ENCODE measurements at places on chromosomes 5 and 9.

GRCh38 chr5:53100606-53101005 lies 9.0 kb downstream of the MOCS2 start:
- no peak for DNase-seq

- no peak for DNase-seq
Measured at GRCh38 chr9:129498451-129499384, 122.2 kb downstream of the C9orf50 start.

- no peak for DNase-seq
Measured at GRCh38 chr9:8468045-8468637, 668.6 kb upstream of the DMAC1 start.

GRCh38 chr9:2180704-2181103 lies 165.6 kb downstream of the SMARCA2 start:
- no peak for DNase-seq

- no peak for DNase-seq
Measured at GRCh38 chr5:59275170-59275509, 618.4 kb downstream of the PDE4D start.

GRCh38 chr5:67003685-67003934 lies 193.0 kb downstream of the CD180 start:
- DNase-seq = no peak

DNA sequence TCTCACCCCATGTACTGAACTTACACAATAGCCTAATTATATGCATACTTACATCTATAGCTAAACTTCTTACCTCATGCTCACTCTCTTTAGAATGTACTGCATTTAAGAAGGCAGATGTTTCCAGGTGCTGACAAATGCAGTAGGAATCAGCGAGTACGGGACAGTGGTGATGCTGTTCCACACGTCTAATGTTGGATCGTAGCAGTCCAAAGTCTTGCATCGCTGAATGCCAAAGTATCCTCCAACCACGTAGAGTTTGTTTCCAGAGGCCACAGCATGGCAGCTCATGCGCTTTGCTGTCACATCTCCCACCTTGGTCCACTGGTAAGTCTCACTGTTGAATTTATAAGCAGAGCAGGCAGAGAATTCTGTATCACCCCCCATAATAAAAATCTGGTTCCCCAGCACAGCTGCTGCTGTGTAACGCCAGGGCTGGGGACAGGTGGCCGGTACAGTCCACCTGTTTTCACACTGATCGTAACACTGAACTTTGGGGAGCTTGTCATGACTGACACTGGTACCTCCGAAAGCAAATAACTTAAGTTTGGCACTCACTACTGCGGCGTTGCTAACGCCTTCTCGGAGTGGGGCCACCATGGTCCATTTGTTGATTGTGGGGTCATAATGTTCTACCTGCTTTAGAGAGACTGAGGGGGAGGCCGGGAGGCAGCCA lies 5.8 kb downstream of the ENC1 start:
- DNase-seq = no peak

- no peak for DNase-seq
Measured at GRCh38 chr5:1526681-1527131, 2.9 kb upstream of the LPCAT1 start.

DNA sequence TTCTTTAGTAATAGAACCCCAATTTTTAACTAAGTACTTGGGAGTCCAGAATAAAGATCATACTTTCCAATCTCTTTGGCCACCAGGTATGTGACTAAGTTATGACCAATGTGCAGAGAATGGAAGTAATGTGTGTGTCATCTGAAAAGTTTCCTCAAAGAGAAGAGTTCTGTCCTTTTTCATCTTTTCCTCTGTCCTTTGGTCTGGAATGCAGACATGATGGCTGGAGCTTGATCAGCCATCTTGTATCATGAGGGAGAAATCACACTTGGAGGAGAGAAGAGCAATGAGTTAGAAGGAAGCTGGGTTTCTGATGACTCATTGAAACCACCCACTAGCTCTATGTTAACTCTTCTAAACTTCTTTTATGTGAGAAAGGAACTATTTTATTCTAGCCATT lies 5.5 kb upstream of the CPEB4 start:
- no peak for DNase-seq

DNA sequence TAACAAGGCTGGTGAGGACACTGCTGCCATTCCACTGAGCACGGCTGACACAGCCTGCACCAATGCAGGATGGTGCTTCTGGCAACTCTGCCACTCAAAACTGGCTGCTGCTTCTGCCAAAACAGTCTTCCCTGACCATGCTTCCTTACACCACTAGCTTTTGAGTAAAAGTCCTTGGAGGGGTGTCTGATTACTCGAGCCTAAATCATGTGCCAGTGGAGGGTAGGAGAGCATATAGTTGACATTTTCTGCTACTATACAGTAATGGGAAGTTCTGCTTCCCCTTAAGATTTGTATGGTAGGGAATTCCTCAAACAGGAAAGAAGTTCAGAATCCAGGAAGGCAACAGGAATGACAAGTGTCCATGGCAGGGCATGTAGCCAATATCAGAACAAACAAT lies 12.2 kb upstream of the PJA2 start:
- DNase-seq = no peak

GRCh38 chr5:77867194-77867691 lies 91.1 kb upstream of the TBCA start:
- DNase-seq = no peak

GRCh38 chr9:36828611-36829013 lies 205.5 kb downstream of the PAX5 start:
- DNase-seq = no peak

- no peak for DNase-seq
Measured at GRCh38 chr5:181107699-181108098, 23.3 kb downstream of the OR2V1 start.

DNA sequence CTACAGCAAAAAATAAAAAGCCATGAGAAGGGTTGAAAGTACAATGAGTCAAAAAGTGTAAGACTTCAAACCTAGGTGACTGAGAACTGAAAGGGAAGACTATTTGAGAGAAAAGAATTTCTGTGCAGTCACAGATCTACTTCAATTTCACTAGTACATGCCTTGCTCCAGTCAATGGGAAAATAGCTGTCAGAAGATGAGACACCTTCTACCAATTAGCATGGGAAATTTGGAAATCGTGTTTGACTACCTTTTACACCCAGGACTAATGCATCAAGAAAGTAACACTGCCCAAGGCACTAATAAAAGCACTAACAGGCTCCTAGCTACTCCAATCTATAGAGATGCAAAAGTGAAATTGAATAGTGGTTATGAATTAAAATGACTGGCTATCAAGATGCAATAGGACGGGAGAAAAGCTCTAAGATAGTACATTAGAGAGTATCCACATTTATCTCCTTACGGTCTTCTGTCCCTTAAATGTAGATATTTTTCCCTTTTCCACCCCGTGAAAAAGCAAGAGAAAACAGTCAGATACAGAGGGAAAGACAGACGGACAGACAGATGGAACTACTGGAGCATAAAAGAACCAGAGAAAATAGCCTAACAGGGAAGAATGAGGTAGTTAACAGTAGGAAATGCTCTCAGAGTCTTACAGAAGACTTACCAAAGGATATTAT lies 15.2 kb downstream of the ERP44 start:
- no peak for DNase-seq

DNA sequence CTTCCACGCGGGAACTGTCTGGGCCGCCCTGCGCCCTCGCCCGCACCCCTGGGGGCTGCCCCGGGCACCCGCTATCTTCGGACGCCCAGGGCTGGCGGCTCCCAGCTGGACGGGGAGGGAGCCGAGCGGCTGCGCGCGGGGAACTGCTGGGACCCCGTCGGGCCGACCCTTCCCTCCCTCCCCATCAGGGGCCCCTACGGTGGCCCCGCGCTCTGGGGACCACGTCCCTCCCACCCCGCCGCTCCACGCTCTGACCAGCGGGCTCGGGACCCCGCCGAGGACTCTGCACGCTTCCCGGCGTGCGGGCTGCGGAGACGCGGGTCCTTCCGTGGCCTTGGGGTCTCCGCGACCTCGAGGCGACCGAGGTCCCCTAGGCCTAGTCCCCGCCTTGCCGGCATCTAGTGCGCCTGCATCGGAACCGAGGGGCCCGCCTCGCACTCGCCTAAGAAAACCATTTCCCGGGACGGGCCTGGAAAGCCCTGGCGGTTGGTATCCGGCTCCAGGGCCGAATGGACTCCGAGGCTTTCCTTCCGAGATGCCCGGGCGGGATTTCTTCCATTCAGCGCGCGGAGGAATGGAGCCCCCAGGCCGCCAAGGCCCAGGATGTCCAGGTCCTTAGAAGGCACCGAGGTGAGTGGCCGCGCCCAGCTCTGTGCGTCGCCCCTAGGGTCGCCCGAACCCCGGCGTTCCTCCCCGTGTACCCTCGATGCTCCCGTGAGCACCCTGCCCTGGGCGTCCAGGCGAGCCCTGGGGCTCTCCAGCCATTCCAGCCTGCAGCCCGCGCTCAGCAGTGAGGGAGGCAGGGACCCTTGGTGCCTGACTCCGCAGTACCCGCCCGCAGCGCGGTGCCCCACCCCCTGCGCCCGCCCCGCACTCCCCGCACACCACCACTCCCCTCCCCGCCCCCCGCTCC lies 705 bp upstream of the SLC6A3 start:
- DNase-seq = no peak

GRCh38 chr5:79685627-79686026 lies 4.0 kb upstream of the CMYA5 start:
- no peak for DNase-seq

DNA sequence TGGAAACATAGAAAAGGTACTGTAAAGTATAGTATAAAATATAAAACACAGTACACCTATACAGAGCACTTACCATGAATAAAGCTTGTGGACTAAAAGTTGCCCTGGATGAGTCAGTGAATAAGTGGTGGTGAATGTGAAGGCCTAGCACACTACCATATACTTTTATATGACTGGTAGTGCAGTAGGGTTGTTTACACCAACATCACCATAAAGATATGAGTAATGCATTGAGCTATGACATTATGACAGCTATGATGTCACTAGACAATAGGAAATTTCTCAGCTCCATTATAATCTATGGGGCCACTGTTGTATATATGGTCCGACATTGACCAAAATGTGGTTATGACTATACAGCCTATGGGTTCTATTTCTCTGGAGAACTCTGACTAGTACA lies 291.8 kb upstream of the ACTBL2 start:
- DNase-seq = no peak

GRCh38 chr5:17258431-17258830 lies 41.0 kb downstream of the BASP1 start:
- DNase-seq = no peak

GRCh38 chr5:148913985-148914431 lies 87.6 kb downstream of the ADRB2 start:
- DNase-seq = no peak

GRCh38 chr5:132416306-132417009 lies 46.9 kb downstream of the SLC22A5 start:
- no peak for DNase-seq

DNA sequence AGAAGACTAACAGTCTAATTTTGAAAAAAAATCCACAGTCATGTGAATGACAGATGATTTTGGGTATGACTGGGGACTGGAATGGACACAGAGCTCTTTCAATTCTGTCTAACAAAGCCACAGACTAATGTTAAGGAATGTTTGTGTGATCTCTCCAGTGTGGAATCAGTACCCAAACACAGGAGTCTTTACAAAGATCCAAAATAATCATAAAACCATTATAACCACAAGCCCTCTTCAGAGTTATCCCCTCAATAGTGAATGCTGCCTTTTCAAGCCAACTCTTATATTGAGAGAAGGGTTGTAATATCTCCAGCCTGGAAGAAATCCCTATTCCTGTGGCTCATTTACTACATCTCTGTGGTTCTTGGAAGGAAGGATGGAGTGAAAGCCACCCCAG lies 552.0 kb upstream of the CLINT1 start:
- no peak for DNase-seq

DNA sequence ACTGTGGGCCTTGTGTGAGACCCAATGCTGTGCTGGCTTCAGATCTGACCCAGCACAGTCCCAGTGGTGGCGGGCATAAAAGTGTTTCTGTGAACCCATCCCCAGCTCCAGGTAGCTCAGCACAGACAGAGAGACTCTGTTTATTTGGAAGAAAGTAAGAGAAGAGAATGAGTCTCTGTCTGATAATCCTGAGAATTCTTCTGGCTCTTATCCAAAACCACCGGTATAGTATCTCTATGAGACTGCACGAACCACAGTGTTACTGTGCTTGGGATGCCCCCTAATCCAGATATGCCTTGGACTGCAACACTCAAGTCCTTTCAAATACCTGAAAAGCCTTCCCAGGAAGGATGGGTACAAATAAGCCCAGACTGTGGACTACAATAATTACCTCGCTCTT lies 1660.8 kb upstream of the ACO1 start:
- DNase-seq = no peak

DNA sequence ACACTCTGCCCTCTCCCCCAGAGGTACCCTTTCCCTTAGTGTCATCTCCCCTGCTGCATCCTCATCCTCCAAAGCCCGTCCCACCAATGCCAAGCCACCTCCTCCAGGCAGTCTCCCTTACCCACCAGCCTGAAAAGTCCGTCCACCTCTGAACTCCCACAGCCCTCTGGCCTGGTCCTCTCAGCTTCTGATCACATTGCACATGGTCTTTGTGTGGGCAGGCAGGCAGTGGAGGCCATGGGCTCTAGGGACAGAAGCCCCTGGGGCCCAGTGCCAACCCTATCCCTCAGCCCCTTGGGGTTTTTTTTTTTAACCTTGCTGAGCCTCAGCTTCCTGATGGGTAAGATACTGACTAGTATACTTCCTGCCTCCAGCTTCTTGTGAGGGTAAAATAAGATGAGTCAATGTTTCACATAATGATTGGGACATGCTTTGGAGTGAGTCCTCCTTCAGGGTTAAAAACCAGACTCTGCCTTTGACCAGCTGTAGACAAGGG lies 19.4 kb downstream of the CSF1R start:
- no peak for DNase-seq

- no peak for DNase-seq
Measured at GRCh38 chr5:73821003-73821402, 195.0 kb downstream of the ARHGEF28 start.

- no peak for DNase-seq
Measured at GRCh38 chr9:101465326-101465915, 29.8 kb upstream of the ALDOB start.

DNA sequence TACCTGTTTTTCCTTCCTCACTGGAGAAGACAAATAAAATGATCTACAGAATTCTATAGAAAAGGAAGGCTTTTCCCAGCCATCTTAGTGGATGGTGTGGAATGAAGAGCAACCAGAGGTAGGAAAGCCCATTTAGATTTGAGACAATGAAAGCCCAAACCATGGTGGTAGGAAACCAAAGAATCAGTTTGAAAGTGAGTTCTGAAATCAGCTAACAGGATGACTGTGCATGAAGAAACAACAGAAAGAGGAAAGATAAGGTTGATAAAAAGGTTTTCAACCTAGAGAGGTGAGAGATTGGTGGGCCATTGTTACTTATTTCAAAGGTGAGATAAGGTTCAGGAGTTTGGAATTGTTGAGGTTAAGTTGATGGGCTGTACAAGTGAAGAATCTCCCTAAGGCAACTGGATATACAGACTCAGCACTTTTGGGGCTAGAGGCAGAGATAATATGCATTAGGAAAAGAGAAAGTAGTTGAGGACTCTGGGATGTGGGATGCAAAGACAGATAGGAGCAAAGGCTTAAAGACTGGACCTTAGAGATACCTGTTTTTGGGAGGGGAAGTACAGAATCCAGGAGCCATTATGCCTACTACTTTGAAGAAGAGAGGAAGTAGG lies 2.4 kb downstream of the CHMP5 start:
- DNase-seq = no peak

GRCh38 chr5:93741136-93741811 lies at the start of gene POU5F2:
POU5F2 (minus strand) TSS chr5:93741600; CDS start chr5:93741563, 37 bp downstream.
- no peak for DNase-seq

- DNase-seq = no peak
Measured at GRCh38 chr5:137667341-137667740, 68.5 kb downstream of the KLHL3 start.

GRCh38 chr9:36194326-36195000 lies 3.7 kb downstream of the CLTA start:
- no peak for DNase-seq
